ENCODE measurements at places on chromosomes 3 and 15.
A peak's percentile ranks its signal among the peaks of the same experiment; 100 is the strongest.

DNA sequence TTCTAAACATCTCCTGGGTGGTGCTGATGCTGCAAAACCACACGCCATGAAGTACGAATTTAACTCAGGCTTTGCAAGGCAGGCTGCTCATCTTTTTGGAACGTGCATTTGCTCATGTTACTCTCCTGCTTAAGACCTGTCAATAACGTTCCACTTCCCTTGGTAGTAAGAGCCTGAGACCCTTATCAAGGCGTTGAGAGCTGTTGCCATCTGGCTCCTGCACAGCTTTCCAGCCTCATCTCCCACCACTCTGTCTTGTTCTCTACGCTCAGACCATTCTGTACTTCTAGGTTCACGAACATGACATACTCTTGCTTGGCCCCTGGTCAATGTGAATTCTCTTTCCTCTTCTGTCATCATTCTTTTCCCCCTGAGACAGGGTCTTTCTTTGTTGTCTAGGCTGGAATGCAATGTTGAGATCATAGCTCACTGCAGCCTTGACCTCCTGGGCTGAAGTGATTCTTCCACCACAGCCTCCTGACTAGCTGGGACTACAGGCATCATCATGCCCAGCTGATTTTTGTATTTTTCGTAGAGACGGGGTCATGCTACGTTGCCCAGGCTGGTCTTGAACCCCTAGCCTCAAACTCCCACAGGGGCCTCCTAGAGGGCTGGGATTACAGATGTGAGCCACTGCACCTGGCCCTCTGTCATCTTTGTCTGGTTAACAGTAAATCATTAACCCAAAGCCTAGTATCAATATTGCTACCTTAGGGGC, 202.8 kb downstream of the CADPS start:
- no peak for DNase-seq

DNA sequence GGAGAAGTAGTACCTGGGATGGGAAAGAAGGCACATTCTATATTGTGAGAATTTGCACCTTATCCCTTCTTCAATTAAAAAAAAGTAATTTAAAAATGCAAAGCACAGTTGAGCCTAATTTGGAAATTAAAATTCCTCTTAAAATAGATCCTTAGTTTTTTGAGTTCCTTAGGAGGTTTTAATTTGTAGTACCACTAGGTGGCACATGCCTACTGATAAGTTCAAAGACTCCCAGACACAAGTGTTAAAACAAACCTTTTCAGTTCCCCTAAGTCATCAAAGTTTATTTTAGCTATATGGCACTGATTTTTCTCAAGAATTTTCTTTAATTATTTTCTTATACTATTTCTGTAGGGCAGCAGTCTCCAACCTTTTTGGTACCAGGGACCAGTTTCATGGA, 127.6 kb upstream of the AZI2 start:
- DNase-seq: no peak

DNA sequence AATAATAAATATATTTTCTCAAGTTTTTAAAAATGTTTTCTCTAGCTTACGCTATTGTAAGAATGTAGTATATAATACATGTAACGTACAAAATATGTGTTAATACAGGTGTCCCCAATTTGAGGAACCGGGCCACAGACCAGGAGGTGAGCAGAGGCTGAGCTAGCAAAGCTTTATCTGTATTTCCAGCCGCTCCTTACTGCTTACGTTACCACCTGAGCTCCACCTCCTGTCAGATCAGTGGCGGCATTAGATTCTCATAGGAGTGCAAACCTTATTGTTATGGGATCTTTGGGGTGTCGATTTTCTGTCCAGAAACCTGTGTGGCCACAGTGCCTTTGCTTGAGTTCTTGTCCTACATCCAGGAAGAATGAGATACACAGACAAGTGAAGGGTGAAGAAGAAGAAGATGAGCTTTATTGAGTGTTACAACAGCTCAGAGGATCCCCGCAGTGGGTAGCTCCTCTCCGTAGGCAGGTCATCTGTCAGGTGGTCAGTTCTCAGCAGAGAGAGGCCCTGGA, 9.9 kb upstream of the TRIM59 start:
- no peak for DNase-seq

GRCh38 chr15:68599560-68600071, 20.8 kb downstream of the CORO2B start:
- no peak for DNase-seq

DNA sequence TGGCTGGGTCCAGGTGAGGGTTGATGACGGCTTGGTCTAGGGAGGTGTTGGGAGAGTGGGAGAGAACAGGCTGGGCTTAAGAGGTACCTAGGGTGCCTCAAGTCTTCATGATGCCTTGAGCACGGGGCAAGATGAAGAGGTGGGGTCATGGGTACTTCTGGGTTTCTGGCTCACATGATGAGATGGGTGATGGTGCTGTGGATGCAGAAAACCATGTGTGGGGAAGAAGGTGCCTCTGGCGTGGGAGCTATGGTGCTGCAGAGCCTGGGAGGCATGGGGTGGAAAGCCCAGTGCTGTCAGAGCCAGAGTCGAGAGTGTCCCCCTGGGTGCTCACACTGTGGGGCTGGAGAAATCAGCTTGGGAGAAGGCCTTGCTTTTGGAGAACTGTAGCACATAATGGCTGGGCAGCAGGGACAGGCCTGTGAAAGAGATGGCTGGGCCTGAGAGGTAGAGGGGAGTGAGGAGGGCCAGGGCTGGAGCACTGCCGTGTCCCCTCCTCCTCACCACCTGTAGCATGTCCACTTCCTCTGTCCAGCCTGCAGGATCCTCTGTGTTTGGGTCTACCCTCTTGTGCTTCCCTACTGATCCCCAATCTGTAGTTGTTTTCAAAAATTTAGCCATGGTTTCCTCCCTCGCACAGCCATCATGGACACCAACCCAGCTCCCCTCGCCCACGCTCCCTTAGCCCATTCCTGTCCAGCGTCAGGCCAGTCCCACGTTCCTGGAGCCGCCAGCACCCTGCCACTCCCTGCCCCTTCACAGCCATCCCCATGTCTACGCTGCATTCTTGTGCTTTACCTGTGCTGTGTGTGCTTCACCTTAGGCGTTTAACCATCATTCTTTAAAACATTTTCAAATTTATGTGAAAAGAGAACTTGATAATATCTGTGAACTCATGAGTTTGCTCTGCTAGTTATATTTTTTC, 132.0 kb downstream of the EEFSEC start:
- no peak for DNase-seq

- DNase-seq: no peak
Measured at GRCh38 chr3:40019376-40019775, 210.0 kb downstream of the MYRIP start.

DNA sequence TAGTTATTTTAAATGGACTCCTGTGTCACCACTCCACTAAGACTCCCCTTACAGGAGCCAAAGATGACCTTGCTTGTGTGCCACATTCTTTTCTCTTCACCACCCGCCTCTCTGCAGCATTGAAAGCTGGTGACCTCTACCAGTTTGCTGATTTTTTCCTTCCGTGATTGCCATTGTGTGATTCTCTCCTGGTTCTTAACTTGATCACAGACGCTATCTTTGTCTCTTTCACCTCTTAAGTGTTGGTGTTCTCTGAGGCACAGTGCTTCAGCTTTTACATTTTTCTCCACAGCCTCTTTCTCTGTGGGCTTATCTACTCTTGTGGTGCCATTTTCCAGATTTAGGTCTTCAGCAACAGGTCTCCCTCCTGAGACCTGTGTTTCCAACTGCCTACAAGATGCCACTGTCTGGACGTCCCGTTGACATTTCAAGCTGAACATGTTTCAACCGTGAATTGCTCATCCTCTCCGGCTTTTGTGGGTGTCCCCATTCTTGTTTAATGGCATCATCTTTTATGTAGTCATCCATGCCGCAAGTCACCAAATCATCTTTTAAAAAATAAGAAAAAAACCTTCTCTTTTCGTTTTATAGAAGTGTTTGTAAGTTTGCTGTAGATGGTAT, 26.5 kb downstream of the IQGAP1 start:
- DNase-seq: no peak

- no peak for DNase-seq
Measured at GRCh38 chr15:31082771-31083369, 18.7 kb downstream of the TRPM1 start.

DNA sequence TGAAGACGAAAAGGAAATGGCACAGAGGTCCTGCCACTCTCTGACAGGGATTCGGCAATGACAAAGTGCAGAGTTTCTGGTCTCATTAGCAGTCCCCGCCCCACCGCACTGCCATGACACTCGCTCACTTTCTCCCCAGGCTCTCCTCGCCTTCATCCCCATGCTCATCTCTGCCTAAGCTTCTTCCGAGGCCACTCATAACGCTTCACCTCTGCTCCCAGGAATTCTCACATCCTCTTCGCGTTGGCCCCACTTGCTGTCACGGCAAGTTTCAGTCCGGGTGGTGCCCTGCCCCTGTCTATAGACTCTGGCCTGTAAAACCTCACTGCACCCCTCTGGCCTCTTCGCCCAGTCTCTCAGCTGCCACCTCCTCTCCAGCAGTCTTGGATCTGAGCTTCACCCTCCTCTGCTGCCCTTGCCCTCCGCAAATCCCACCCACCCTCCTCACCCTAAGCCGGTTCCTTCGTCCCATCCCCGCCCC, 654 bp downstream of the RUBCN start:
- DNase-seq: peak; percentile 18

DNA sequence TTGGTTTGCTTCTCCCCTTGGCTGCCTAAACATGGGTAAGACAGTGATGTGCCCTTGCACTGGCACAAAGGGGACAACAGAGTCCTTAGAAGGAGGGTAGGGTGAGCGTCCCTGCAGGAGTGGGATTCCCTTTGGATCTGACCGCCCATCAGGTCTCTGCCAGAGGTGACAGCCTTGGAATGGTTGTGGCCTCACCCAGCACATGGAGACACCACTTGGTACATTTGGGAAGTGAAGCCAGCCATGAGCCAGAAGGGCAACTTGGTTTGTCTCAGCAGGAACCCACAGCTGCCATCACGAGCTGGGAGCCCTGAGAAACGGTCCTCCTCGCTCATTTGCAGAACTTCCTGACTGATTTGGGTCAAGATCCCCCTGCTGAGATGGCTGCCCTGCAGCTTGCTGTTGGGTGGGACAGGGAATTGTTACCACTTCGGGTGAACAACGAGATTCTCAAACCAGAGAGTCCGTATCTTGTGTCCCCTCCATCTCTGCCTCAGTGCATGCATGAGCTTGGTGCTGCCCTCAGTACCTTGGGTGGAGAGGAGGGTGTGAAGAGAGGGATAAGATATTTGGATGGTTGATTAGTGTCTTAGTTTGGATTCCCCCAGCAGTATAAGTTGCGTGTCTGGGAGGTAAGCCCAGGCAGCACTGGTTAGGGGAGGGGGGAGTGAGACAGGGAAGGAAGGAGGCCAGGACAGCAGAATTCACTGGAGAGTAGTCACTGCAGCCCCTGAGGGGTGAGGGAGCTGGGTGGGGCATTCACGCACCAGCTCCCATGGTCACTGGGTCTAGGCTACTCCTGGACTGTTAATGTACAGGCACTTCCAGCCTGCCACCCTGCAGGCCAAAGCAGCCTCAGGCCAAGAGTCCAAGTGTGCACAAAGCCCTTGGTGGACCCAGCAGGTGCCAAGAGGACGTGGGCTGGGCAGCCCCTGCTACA, 168.8 kb upstream of the TOPAZ1 start:
- DNase-seq: no peak

GRCh38 chr3:162125790-162126189, 629.2 kb downstream of the OTOL1 start:
- DNase-seq: no peak

DNA sequence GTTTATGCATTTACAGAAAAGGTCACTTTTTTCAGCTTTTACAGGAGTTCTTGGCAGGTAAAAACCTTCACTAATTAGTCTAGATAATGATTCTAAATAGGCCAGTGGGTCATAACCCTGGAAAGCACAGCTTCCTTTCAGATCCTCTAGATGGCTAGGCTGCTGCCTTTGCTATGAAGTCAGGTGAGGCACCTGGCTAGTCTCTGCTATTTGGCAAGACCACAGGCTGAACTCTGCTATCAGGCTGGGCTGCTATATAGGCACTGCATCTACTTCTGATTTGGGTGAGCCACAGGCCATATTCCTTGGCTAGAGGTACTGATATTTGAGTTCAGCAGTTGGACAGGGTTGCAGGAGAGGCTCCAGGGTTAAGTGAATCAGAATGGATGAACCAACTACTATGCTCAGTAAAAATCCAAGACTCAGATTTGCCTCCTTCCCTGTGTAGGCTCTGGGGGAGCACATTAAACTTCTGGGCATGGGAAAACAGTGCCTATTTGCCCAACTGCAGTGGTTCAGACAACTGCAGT, 665.7 kb upstream of the TBL1XR1 start:
- DNase-seq: no peak

- no peak for DNase-seq
Measured at GRCh38 chr3:194166682-194167479, 30.9 kb downstream of the HES1 start.

DNA sequence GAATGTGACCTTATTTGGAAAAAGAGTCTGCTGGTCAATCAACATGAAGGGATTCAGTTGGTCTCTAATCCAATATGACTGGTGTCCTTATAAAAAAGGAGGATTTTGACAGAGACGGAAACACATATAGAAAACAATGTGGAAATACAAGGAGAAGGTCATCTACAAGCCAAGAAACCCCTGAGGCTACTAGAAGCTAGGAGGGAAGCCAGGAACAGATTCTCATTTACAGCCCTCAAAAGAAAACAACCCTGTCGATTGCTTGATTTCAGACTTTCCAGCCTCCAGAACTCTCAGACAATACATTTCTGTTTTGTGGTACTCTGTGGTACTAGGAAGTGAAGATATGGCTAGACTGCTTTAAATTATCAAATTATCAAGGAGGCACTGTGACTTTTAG, 162.9 kb upstream of the IGF1R start:
- no peak for DNase-seq

DNA sequence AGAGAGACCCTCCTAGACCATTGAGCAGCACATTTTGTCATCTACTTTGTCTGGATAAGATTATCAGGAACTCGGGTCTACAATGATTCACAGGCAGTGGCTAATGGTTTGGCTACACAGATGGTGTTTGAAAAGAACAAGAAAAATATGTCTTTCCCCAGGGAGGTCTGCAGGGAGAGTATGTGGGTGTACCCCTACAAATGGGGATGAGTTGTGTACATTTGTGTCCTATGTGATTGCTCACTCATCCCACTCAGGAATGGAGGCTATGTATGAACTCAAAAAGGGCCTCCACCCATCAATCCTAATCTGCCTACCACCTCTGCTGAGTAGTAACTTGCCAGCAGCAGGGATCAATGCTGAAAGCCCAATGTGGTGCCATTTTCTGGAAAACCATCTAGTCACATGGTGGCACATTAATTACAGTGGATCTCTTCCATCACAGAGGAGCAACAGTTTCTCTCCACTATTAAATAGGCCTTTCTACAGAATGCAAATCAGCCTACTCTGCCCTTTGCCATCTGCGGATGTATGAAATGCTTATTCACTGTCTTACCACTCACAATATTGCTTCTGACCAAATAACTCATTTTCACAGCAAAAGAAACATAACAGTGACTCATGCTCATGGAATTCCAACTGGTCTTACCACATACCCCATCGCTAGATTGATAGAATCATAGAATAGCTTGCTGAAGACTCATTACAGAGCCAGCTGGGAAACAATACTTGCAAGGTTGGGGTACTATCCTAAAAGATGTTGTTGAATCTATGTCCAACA, 48.3 kb upstream of the TRIM42 start:
- no peak for DNase-seq

Measured in stimulated activated CD4-positive, alpha-beta T cell treated with anti-CD3 and anti-CD28 coated beads, Interleukin-15, amount 100 ng/mL, for 1 hour (primary cell).